GM12878 (cell line): ENCODE measurements at places on chromosomes 7 and 10. TPM values are rescaled to one million over a fixed set of nuclear protein-coding genes. Genes with fewer than 3 reads are reported as not detected.

GRCh38 chr10:21813946-21814345, 189.6 kb downstream of the DNAJC1 start:
- H3K27me3 ChIP-seq, result no peaks in the 10 kb centered on the region
- H3K36me3 ChIP-seq, result no peaks in the 10 kb centered on the region
- no peak for DNase-seq
- no peak overlapping the region for H3K4me3 ChIP-seq

- H3K36me3 ChIP-seq, result no peaks in the 10 kb centered on the region
- no peak overlapping the region for H3K4me3 ChIP-seq
- no peaks in the 10 kb centered on the region for H3K27me3 ChIP-seq
- peaks cover 35% of the 10 kb centered on the region for H3K4me1 ChIP-seq
- DNase-seq, result no peak
- H3K27ac ChIP-seq, result no peak overlapping the region
Measured at GRCh38 chr7:69654849-69655707, 56.8 kb downstream of the AUTS2 start.

DNA sequence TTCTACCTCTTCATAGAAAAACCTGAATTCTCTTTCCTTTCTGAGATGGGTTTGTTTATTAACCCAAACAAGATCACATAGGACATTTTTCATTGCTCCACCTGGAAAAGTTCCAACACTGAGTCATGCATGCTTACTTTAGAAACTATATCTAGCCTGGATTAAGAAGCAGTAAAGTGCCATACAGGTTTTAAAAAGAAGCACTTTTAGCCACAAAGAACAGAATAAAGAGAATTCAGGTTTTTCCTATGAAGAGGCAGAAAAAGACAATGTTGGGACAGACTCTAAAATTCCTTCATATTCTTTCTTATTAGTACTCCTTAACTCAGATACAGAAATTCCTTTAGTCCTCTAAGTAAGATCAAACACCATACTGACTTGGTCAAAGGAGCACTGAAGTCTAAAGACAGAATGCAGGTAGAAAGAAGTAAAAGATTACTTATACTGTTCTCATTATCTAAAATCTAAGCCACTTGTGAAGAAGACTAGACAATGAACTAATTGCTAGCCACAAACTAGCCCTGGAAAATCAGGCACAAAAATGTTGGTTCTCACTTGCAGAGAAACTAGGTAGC, 241.3 kb downstream of the ANK3 start:
- no peaks in the 10 kb centered on the region for H3K4me1 ChIP-seq
- no peaks in the 10 kb centered on the region for H3K27me3 ChIP-seq
- no peak overlapping the region for H3K27ac ChIP-seq
- DNase-seq, result no peak
- H3K36me3 ChIP-seq, result no peaks in the 10 kb centered on the region

- H3K27me3 ChIP-seq, result no peaks in the 10 kb centered on the region
- no peak overlapping the region for H3K4me3 ChIP-seq
- no peak overlapping the region for H3K27ac ChIP-seq
- H3K4me1 ChIP-seq, result peaks cover 35% of the 10 kb centered on the region
- no peaks in the 10 kb centered on the region for H3K36me3 ChIP-seq
- DNase-seq, result no peak
Measured at GRCh38 chr10:35448687-35449662, 112.7 kb downstream of the CCNY start.

The LFNG gene
- total RNA-seq, result 0.62 and 0.80 TPM in 2 replicates

The PAX2 gene
- total RNA-seq, result not detected in 2 replicates

The UBE3C gene
- total RNA-seq, result 48.2 and 51.7 TPM in 2 replicates

The MYO1G gene
- total RNA-seq, result 224 and 232 TPM in 2 replicates

The PAX4 gene
- not detected in 2 replicates for total RNA-seq

The SNX10 gene
- 30.4 and 30.8 TPM in 2 replicates for total RNA-seq

The ZC3HAV1L gene
- total RNA-seq, result 10.5 and 10.6 TPM in 2 replicates
